ENCODE measurements at places on chromosomes 2 and 18.

- DNase-seq = no peak
These were observed 97.4 kb upstream of the B3GNT7 start for GRCh38 chr2:231298091-231298490.

- no peak for DNase-seq
These were observed 20.5 kb upstream of the GNAL start for GRCh38 chr18:11668441-11669169.

GRCh38 chr2:26772064-26773001 lies 8.2 kb downstream of the SLC35F6 start:
- no peak for DNase-seq

- no peak for DNase-seq
These were observed 37.1 kb upstream of the TNFRSF11A start for GRCh38 chr18:62287781-62288664.

GRCh38 chr18:5710676-5711075 lies 166.9 kb upstream of the EPB41L3 start:
- DNase-seq = no peak

- DNase-seq = no peak
These were observed 32.3 kb downstream of the CARF start for GRCh38 chr2:202944408-202944807.

- DNase-seq = no peak
These were observed 11.1 kb downstream of the ACVR2A start for GRCh38 chr2:147855977-147856376.

GRCh38 chr2:8043295-8043694 lies 638.6 kb upstream of the ID2 start:
- no peak for DNase-seq

GRCh38 chr18:52367953-52368742 lies 28.2 kb downstream of the DCC start:
- no peak for DNase-seq

DNA sequence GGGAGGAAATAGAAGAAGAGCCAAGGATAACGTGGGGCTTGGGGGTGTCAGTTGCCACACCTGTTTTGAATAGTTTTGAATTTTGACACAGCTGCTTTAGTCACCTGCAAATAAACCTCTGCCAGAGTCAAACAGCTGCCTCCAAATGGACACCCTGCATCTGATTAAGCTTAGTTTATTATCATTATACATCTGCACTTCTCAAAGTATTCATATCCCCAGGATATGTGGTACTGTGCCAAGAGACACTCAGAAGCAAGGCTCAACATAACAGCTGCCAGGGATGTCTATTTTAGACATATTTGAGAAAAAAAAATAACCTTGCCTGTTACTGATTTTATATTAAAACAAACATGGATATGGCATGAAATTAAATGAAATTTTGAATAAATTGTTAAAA lies 122.5 kb upstream of the WDR75 start:
- DNase-seq = no peak

DNA sequence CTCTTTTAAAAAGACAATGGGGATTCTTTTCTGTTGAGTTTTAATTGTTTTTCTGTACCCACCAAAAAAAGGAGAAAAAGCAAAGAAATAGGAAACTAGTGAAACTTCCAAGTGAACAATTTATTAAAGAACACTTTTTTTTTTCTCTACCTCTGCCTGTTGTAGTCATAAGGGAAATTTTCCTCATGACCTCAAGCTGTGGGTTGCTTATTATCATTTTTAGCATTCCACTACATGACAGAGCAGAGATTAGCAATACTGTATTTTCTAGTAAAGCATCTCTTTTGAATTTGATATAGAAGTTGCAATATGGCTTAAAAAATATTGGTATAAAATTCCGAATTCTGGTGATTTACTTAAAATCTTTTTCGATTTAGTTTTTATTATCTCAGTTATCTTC lies 87.9 kb upstream of the LRRTM1 start:
- DNase-seq = no peak

- no peak for DNase-seq
These were observed 61.7 kb downstream of the ASB1 start for GRCh38 chr2:238488347-238488826.

GRCh38 chr2:205629091-205629776 lies 53.1 kb upstream of the NRP2 start:
- DNase-seq = no peak

- DNase-seq = no peak
These were observed 240.3 kb downstream of the ZNF521 start for GRCh38 chr18:25111377-25112288.

GRCh38 chr2:19933351-19933981 lies 31.7 kb upstream of the TTC32 start:
- DNase-seq = no peak

DNA sequence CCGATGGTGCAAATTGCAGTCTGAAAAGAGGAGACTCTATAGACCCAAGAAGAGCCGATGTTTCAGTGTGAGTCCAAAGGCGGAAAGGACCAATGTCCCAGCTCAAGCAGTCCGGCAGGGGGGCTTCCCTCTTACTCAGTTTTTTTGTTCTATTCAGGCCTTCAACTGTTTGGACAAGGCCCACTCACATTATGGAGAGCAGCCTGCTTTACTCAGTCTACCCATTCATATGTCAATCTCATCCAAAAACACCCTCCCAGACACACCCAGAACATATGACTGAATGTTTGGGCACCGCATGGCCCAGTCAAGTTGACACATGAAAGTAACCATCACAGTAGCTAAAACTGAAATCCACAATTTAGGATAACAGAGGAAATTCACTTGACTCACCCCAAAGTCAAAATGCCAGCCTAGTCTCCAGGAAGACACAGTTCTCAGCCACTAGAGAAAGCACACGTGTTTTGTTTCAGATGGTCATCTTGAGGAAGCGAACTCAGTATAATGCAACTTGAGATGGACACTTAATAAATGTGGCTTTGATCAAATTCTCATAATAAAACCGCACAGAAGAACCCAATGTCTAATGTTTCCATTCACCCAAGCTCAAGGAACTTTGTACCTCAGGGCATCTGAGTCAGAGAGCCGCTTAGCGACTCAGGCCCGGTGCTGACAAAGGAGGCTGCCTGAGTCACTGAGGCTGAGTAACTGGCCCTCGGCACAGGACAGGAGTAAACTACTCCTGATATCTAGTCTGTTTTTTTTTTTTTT lies 2.4 kb downstream of the FHL2 start:
- DNase-seq = no peak

GRCh38 chr2:145760781-145761649 lies 1241.1 kb upstream of the ZEB2 start:
- no peak for DNase-seq

DNA sequence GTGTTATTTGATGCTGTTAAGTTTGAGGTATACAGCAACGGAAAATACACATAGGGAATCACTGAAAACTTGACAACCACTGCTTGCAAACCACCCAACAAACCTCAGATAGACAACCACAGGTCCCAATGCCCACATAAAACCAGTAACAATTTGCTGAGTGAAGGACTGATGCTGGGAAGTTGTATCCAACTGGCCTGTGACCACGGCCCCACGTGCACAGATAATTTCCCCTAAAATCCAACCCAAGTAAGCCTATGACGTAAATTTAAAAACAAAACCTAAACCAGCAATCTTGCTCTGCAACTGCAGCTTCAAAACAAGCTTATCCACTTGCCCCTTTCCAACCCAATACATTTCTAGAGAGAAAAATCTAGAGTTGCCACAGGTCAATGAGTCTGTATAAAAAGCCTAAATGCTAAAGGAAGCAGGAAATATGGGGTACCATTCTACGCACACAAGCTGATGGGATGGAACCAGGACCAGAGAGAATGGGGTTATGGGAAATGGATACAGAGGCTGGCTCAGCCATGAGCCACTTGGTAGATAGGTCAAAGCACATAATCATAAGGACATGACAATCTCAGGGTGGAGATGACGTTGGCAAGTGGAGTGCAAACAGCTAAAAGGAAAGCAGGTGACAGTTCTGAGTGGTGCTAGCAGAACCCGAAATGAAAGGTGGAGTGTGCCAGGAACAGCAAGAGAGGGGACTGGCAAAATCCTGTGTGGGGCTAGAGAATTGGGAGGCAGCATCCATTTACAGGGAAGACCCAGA lies 27.8 kb upstream of the CREB1 start:
- no peak for DNase-seq

- no peak for DNase-seq
These were observed 67.9 kb downstream of the RHOB start for GRCh38 chr2:20514596-20515269.

DNA sequence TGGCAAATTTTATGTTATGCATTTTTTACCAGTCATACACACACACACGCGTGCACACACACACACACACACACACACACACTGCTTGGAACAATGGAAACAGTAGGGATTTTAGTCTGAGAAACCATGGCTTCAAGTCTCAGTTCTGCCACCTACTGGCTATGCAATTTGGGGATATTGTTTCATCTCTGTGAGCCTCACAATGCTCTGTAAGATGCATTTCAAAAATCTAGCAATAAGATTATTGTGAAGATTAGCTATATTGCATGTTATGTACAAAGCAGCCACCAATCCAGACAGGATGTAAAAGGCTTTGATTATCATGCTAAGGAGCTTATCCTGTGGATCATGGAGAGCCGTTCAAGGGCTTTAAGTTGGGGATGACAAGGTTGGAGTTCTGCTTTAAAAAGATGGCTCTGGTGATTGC lies 401.4 kb downstream of the NBAS start:
- DNase-seq = no peak

DNA sequence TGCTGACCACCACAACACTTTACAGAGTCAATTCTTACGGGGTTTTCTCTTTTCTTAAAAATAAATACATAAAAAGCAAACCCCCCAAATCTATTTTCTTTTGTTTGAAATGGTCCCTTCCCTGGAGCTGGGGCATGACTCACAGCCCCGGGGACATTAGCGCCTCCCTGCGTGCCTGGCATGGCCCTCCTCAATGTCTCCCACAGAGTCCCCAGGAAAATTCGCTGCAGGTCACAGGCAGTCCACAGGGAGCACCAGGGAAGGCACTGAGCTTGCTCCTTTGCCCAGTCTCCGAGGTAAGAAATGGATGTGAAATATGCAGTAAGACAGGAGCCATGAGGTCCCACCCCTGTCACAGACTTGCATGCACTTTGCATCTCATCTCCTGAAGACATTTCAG lies 142.5 kb downstream of the LAMA1 start:
- no peak for DNase-seq

DNA sequence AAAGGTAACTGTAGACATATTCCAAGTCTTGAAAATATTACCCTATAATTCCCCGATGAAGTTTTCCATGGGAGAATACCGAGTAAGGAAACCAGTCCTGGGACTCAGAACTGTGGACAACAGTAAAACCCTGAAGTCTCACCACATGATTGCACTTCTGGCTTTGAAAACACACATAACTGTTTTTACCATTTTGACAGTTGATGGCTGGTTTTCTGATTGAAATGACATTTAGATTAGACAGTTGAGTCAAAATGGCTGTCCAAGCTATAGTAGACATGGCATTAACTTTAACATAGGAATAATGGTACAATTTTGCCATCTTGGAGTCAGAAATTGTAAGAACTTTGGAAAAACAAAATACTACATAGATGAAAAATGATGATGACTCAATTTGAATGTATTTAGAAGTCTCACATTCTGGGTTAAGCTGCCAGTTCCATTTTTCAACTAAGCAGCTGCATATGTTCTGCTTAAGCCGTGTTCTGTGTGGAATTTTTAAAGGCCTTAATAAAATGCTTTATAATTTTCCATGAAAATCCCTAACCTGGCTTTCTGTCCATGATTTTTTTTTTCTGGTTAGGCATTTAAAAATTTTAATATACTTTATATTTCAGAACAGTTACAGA lies 38.3 kb upstream of the WIPF1 start:
- DNase-seq = no peak

- DNase-seq = no peak
These were observed 74.8 kb upstream of the GLI2 start for GRCh38 chr2:120660771-120661459.

- no peak for DNase-seq
These were observed 98.6 kb upstream of the PXDN start for GRCh38 chr2:1842945-1843344.
